Fibroblast of pulmonary artery (primary cell): ENCODE measurements at places on chromosomes 16 and 17.

- peak; percentile 20 for DNase-seq
These were observed 44.8 kb upstream of the NFAT5 start for GRCh38 chr16:69520800-69521602.

DNA sequence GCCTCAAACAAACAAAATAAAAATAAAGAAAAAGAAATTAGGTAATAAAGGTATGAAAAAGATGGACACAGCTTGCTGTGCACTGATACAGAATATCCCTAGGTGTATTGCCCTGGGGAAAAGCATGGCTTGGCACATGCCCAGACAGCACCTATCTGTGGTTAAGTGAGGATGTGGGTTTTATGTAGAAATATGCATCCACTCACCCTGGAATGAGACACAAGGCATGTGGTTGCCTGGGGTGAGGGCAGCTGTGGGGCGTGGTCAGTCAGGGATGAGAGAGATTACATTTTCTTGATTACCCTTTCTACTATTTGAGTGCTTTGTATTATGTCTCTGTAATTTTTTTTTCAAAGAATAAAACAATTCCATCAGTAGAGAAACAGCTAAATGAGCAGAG is 6.9 kb downstream of the PLLP start:
- peak; percentile 45 for DNase-seq

- peak; percentile 73 for DNase-seq
These were observed 6.7 kb downstream of the SHMT1 start for GRCh38 chr17:18356624-18357023.

DNA sequence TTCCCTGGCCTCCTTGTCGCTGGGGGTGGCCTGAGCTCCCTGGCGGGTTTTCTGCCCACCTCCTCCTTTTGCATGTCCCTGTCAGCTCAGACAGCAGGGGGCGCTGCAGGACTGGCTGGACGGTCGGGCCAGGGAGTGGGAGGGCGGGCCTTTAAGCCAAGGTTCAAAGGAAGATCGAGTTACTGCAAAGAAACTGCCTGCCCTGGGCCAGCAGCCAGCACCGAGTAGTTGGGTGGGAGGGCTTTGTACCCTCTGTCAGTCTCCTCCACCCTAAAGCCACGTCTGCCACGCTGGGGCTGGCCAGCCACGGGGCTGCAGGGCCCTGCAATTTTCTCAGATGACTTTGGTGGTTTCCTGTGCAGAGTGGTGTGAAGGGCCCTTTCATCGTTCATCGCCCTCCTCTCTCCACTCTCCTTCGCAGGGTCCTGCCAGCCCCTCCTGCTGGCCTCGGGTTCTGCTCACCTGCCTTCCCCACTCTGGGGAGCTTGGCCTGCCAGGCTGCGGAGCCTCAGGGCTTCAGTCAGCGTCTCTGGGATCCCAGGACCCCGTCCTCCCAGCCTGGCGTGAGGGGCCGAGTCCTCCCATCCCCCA is 12.3 kb downstream of the GPR142 start:
- peak; percentile 82 for DNase-seq

DNA sequence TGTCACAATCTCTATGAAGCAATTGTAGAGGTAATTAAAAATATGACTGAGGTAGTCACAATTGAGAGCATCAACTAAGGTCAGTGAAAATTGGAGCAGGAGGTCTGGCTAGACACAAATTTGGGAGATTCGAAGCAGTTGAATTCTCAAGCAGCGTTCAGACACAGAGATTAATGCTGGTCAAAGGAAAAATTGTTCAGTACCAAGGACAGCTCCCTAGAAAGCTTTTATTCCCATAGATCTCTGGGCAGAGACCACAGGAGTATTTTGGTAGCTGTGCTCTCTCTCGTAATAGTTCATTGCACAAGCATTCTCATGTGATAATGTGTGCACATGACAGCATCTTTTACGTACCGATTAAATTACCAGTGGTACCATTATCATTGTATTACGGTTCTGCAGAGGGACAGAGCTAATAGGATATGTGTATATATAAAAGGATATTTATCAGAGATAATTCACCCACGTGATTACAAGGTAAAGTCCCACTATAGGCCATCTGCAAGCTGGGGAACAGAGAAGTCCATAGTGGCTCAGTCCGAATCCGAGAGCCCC is 387.5 kb upstream of the HSBP1 start:
- peak; percentile 71 for DNase-seq

DNA sequence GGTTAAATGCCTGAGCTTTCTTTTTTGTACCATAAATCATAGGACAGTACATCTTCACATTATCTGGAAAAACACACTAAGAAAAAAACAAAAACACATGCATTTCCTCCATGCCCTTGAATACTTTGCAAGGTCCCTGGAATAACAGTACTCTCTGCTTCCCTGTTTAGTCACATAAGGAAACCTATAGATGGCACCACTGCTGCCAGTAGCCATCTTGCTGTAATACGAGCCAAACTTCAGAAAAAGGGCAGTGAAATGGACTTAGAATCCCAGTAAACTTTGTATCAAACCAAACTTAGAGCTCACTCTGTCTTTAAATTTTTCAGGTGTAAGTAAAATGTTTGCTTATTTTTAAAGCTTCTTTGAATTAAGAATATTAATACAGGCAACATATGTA is 435.5 kb downstream of the KCNJ2 start:
- DNase-seq, result no peak

- DNase-seq, result no peak
These were observed 25.9 kb downstream of the TNRC6A start for GRCh38 chr16:24755201-24755874.

GRCh38 chr17:51746421-51746820 is 412.1 kb downstream of the CA10 start:
- no peak for DNase-seq

DNA sequence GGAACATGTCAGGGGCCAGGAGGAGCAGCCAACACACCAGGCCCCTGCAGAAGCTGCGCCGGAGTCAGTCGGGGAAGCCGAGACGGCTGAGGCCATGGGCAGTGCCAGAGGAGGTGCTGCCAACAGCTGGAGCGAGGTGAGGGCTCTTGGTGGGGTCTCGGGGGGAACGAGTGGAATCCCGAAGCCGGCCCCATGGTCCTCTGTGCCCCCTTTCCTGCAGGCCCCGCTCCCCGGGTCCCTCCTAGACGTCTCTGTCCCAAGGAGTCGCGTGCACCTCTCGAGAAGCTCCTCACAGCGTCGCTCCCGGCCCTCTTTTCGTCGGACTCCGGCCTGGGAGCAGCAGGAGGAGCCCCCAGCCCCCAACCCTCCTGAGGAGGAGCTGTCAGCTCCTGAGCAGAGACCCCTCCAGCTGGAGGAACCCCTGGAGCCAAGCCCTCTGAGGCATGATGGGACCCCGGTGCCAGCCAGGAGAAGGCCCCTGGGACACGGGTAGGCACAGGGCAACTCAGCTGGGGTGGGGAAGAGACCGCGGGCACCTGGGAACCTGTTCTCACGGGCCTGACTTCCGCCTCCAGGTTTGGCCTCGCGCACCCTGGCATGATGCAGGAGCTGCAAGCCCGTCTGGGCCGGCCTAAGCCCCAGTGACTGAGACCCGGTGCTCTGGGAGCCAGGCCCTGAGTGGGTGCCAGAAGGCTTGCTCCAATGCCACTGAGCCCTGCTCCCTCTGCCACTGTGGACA is 3.6 kb downstream of the APOBR start:
- DNase-seq, result no peak

GRCh38 chr16:23402100-23402499 is 50.9 kb downstream of the COG7 start:
- DNase-seq, result no peak

GRCh38 chr16:11506741-11507305 is 79.9 kb downstream of the LITAF start:
- DNase-seq, result no peak

- DNase-seq, result no peak
These were observed 36.1 kb downstream of the MIS12 start for GRCh38 chr17:5522476-5522875.

GRCh38 chr16:88428616-88429386 is 24.3 kb upstream of the ZFPM1 start:
- no peak for DNase-seq

DNA sequence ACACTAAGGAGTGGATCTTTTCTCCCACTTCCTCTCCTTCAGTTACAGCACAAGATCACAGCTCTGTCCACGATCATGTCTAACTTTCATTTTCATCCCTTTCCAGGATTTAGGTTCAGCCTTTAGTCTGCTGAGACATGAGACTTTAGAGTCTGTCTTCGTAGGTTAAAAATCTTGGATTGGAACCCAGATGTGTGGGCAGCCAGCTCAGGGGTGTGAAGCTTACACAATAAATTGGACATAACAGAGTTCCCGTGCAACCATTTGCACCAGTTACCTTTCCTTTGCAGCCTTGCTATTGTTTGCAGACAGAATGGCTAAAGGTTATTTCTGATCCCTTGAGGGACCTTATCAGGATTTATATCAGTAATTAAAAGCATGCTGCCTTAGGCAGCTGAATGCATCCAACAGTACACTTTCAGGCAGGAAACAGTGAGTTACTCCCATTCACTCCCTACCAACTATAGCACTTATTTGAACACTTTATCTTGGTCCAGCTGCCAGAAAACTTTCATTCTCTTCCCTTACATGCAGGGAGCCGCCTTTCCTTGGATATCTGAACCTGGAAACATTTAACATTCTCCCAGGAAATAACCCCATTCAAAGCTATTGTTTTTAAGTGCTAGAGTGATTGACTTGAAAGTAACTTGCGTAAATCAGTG is 87.3 kb downstream of the TMEM100 start:
- DNase-seq, result peak; percentile 80

GRCh38 chr17:9860851-9861250 is 35.1 kb downstream of the GLP2R start:
- DNase-seq, result no peak

GRCh38 chr16:52967744-52968143 is 85.0 kb downstream of the CHD9NB start:
- DNase-seq, result no peak

DNA sequence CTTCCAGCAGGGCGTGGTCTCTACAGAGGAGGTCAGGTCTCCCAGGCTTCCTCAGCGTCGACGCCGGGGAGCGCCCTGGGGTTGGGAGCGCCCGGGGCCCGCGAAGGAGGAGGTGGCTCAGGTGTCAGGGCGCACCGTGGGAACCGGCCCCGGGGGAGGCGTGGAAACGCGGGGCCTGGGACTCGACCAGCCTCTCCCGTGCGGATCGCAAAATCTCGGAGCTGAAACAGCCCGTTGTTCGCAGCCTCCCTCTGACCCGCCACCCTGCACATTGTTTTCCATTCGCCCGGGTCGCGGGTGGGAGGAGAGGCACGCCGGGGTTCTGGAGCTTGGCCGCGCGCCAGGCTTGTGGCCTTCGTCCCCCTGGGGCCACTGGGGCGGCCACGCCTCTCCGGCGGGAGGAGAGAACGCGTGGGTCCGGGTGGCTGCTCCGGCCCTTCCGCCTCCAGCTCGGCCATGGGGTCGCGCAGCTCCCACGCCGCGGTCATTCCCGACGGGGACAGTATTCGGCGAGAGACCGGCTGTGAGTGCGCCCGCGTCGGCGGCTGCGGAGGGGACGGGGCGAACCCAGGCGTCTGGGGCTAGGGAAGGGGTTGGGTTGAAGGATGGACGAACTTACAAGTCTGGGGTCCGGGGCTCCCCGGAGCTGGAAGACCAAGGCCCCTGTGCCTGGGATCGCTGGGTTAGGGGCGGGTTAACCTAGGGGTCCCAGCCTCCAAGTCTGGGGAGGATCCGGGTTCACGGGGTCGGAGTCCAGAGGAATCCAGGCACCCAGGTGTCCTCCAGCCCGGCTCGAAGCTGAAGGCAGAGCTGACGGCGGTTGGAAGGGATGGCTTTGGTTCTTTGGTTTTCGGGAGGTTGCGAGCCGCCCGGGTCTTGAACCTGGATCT is at the start of gene CHP2:
TSS of gene CHP2 (plus strand) at position 433 of the 890 bp plus-strand sequence. CDS start at position 457, 24 bp downstream.
- no peak for DNase-seq

GRCh38 chr17:79749156-79749815 is 18.5 kb downstream of the ENPP7 start:
- peak; percentile 73 for DNase-seq

- DNase-seq, result peak; percentile 68
These were observed 30.1 kb upstream of the BAHCC1 start for GRCh38 chr17:81365148-81365600.

GRCh38 chr17:6915620-6916019 is 80.2 kb upstream of the ALOX12 start:
- DNase-seq, result no peak

DNA sequence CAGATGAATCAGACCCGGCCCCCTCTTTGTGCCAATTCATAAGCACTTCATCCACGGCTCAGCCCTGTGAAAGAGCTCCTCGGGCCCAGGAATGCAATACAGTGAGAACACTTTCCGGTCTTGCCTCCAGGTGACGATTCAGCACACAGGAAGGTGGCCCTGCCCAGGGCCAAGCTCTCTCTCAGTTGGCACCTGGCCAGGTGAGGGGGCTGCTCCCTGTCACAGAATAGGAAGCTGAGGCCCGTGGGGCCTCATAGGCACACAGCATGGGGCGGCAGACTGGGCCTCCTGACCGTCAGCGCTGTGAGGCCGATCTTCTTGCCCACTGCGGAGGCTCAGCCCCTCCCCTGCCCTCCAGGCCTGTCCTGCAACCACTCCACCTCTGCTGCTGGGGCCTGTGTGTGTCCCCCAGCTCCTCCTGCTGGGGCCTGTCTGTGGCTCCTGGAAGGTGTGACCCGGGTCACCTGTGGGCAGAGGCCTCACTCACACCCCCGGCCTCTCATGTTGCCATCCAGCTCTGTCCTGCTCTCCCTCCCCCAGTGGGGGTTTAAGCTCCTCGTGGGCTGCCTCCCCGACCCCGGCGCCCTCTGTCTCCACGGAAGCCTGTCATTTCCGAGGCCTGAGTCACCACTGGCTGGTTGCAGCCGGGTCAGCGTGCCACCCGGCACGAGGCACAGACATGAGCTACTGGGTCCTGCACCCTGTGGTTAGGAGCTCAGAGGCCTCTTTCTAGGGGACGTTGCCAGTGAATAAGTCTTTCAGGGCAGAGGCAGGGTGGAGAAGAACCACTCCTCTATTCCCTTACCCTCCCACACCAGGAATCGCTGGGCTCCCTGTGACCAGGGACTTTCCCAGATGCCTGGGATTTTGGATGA is 114.4 kb downstream of the SEC14L1 start:
- DNase-seq, result peak; percentile 83

DNA sequence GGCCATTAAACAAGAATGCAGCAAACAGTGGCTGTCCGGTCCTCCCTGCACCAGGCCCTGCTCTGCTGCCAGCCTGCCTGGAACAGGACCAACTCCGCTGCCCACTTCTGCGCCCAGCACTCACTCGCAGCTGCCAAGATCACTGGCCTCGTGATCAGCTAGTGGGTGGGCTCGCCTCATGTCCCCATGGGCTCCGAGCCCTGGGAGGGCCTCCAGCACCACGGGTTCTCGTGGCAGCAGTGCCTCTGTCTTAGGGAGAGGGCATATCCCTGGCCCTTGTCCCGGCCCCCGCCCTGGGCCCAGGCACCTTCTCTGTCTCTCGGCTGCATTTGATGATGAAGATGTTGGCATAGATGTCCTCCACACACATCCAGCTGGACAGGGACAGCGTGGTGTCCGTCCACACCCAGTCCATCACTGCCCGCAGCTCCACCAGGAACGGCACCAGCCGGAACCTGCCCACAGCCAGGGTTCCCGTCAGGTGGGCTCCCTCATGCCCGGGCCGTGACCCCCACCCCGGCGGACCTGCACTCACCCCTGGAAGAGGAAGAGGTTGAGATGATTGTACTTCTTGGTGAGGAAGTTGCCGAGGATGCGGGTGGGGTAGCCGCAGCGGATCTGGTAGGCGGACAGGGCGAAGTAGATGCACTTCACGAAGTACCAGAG is 13.1 kb downstream of the CTU2 start:
- no peak for DNase-seq
